ENCODE measurements at places on chromosomes 12 and 14.

DNA sequence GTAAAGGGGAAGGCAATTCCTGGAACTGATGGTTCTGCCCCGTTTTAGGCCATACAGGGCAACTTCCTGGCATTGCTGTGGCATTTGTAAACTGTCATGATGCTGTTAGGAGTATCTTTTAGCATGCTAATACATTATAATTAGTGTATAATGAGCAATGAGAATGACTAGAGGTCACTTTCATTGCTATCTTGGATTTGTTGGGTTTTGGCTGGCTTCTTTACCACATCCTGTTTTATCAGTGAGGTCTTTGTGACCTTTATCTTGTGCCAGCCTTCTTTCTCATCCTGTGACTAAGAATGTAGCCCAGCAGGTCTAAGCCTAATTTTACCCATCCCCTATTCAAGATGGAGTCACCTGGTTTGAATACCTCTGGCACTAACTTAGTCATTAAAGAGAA lies 51.2 kb downstream of the TESPA1 start:
- DNase-seq: no peak

GRCh38 chr12:120455302-120455701 lies 9.1 kb downstream of the GATC start:
- no peak for DNase-seq

DNA sequence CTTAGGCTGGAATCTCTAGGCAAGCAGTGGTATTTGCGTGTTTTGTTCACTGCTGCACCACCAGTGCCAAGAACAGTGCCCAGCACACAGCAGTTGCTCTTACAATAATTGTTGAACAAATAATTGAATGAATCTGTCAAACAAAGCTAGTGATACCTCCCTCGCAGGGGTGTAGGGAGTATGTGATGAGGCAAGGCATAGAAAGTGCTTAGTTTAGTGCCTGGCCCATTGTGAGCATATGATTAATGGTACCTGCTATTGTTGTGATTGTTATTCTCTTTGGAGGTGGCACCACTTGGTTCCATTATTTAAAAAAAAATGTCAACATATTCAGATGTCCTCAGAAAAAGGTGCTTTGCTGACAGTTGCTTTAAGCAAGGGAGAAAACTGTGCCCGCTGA lies 210.1 kb upstream of the TBX3 start:
- no peak for DNase-seq

- peak; percentile 9 for DNase-seq
These were observed 104.0 kb downstream of the GCH1 start for GRCh38 chr14:54798465-54799124.
